Activated CD4-positive, alpha-beta T cell treated with anti-CD3 and anti-CD28 coated beads for 48 hours (primary cell): ENCODE measurements at places on chromosomes 4 and X.

DNA sequence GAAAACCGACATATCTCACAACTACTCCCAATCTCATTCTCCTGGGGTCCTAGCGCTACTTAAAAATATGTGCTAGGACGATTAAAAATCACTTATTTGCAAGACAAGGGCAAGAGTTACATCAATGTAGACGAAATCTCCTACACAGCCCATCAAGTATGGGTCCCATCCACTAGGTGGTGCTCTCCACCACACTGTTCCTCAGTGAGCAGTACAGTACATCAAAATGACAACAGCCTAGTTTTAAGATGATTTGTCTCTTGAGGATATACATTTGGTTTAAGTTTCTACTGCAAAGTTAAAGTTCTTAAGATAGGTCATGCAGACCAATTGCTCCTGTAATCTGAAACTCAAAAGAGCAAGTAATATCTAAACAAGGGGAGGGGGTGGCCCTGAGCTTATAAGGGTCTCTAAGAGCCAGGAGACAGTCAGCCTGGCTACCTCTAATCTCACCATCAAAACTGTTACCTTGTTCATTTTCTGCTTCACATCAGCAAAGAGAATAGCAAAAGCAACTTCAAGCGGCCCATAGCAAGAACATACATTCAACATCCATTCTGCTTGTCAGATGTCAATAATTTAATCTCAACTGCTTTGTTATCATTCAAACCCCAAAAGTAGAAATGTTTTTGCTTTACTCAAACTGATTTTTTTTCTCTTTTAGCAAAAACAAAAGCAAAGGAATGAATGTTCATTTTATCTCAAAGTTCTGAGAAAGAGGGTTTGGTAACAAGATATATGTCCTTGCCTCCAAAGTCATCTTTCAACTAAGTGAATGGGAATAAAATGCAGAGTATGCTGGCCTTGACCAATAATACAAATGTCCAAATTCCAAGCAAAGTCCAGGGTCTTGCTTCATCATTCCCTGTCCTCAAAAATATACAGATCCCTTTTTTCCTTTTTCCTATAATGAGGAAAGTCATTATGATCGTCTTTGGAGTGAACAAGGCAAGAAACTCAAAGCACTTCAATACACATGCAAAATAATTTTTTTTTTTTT is 53.1 kb downstream of the STX18 start:
- peak; percentile 82 for DNase-seq

- DNase-seq: no peak
These were observed 620.8 kb upstream of the ADGRL3 start for GRCh38 chr4:60579335-60579734.

GRCh38 chrX:68018248-68019203 is 414.8 kb downstream of the OPHN1 start:
- DNase-seq: peak; percentile 8

DNA sequence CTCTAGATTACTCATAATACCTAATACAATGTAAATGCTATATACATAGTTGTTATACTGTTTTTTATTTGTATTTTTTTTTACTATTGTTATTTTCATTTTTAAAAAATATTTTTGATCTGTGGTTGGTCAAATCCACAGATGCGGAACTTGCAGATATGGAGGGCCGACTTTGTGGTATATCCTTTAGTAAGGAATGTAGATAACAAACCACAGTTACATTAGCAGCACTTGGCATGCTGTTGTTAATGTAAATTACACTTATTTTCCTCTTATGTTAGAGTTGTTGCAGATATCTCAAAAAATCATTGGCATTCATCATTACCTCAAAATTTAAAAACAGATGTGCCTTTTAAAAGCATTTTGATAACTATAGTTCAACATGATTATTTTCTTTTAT is 151.0 kb downstream of the TMEM164 start:
- no peak for DNase-seq

DNA sequence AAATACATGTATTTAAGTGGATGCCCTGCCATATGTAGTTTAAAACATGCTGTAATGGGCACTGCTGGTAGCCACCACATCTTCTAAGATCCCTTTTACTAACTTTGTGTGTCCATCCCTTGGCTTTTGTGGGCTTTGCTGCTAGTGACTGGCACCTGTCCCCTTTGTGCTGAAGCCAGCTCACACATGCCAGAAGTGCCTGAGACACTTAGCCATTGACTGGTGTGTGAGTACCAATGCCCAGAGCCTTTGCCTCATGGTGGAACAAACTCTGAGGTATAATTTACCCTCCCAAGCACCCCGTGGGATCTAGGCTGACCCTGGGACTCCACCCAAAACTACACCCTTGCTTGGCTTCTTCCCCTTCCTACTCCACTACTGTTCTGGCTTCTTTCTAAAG is 33.0 kb downstream of the ARHGAP6 start:
- DNase-seq: no peak

GRCh38 chrX:103056902-103057301 is 7.1 kb downstream of the BEX1 start:
- DNase-seq: no peak

- DNase-seq: peak; percentile 64
These were observed at the start of gene SPINK2 for GRCh38 chr4:56821381-56822243. TSS of gene SPINK2 (minus strand) at chr4:56821701. CDS start at chr4:56821662, 39 bp downstream.
